Lower lobe of right lung (tissue), 2 donors: ENCODE measurements at places on chromosomes 5 and 9.

DNA sequence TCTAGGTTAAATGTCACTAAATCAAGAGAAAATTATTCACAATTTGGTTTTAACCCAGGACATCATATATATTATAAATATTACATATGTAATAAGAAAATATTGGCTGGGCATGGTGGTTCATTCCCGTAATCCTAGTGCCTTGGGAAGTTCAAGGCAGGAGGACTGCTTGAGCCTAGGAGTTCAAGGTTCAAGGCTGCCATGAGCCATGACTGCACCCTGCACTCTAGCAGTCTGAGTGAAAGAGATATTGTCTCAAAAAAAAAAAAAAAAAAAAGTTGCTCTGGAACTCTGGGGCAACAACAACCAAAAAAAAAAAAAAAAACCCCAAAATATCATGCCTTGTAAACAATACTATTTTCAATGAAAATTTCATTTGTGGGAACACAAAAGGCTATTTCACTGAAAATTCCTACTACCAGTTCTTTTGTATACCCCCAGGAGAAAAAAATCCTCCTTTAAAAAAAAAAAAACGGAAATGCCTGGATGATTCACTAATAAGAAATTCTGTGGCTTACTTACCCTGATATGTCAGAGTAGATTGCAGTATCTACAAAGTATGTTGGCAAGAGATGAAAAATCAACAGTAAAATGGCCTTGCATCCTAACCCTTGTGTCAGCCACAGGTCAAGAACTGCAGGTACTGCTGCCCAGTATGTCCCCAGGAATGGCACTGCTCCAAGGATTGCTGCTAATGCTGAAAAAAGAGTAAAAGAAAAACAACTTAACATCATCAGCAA, 22.6 kb upstream of the CTNNAL1 start:
- DNase-seq: no peak

GRCh38 chr5:172594867-172595466, 46.1 kb upstream of the NEURL1B start:
- DNase-seq: no peak

DNA sequence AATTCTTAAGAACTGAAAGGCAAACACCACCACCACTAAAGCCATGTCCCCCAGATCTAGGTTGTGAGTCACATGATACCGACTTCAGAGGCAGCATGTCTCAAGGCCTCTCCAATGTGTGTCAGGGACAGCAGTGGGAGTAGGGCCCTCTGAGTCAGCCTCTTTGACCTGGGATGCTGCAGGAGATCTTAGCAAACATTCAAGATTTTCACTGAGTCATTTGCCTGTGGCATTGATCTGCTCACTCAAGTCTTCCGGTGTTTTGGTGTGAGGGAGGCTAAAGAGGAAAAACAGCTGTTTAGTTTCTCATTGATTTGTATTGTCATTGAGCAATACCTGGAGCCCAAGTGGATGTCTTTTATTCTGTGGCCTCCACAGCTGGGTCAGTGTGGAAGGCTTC, 36.1 kb downstream of the TMC1 start:
- DNase-seq: no peak

DNA sequence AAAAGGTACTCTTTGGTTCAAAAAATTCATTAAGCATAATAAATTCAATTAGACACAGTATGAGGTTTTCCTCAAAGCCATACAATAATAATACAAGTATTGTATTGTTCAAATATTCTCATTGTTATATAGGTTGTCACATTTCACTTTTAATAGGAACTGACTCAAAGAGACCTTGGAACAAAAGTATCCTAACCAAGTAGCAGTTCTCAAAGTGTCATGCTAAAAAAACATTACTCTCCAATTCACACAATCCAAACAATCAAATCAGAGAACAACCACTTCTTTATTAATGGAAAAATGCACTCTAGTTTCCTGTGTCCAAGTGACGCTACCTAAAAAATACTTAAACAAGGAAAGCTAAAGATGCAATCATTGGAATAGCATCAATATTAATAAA, 115.4 kb downstream of the DENND1A start:
- DNase-seq: no peak

DNA sequence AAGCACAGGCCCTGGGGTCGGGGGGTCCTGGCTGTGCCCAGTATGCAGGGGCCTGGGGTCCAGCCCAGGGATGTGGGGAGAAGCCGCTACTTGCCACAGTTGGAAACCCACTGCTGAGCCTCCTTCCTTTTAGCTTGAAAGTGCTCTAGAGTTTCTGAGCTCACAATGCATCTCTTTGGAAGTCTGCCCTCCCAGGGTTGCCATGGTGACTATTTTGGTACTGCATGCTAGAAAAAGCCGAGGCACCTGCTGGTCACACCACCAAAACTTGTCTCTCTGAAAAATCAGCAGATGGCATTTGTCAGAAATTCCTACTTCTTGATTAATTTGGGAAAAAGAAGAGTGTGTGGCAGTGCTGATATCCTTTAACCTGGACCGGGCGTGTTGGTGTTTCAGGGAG, 151.8 kb downstream of the SEC61B start:
- DNase-seq: no peak

- DNase-seq: peak; percentile 78
These were observed 44.4 kb downstream of the SEC61B start for GRCh38 chr9:99266255-99267023.

- no peak for DNase-seq
These were observed 125.2 kb downstream of the CAMK4 start for GRCh38 chr5:111349429-111349828.

- no peak for DNase-seq
These were observed 31.7 kb upstream of the LRRC14B start for GRCh38 chr5:159448-160172.

GRCh38 chr9:4815381-4815956, 22.7 kb downstream of the RCL1 start:
- DNase-seq: no peak

DNA sequence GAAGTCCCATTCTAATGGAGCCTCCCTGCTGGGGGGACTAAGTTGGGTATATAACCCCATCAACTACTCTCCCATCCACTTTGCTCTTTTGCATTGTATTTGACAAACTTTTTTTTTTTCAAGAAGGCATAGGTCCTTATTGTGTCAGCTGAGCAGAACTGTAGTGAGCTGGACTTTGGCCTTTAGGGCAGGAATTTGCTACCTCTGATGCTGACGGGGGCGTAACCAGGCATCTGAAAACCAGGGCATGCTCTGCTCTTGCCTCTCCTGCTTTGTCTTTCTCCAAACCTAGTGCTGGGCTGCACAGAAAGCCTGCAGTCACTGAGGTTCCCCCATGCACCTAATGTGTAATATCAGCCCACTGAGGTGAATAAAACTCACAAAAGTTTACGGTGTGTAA, 49.0 kb downstream of the MSX2 start:
- DNase-seq: no peak

- peak; percentile 79 for DNase-seq
These were observed 460 bp downstream of the DMRTA1 start for GRCh38 chr9:22446950-22447617.

GRCh38 chr9:114574438-114574837, 13.1 kb upstream of the ATP6V1G1 start:
- DNase-seq: no peak

- no peak for DNase-seq
These were observed 1946.3 kb upstream of the CDH9 start for GRCh38 chr5:28984639-28985038.

DNA sequence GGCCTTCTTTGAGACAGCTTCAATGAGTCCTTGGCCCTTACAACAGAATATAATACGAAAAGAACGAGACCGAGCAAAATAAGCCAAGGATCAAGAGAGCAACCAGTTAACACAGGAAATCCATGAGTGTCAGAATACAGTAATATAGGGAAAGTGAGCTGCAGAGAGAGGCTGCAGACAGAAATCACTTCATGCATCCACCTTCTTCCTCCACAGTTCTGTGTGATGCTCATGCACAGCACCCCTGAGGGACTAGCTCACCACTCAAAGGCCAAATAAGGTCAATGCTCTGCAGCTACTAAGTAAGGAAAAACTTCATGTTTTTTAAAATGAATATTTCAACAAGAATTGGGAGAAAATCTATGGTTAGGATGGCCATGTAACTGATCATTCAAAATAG, 257.1 kb downstream of the MCTP1 start:
- DNase-seq: no peak

DNA sequence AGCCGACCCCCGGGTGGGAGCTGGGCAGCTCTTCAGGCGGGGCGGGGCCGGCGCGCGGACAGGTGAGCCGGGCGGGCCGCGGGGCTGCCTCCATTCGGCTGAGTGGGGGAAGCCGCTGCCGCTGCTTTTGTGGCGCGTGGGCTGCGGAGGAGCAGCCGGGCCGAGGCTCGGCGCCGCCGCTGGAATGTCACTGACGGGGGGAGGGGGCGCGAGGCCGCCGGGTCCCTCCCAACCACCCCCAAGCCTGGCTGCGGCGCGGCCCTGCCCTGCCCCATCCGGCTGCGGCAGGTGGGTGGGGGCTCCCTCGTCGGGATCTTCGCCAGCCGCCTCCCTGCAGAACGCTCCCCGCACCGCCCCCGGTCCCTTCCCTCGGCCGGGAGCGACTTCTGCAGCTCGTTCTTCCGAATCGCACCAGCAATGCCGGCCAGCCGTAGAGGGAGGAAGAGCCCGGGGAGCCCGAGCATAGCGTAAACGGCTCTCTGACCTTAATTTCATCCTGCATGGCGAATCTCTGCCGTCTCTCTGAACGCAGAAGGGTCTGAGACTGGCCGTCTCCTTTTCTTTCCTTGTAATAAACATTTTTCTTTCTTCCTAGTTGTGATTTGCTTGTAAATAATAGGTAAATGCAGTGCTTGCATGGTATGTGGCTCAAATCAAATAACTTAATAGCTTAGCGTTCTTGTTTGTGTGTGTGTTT, 505 bp downstream of the SPTAN1 start:
- DNase-seq: peak; percentile 68

DNA sequence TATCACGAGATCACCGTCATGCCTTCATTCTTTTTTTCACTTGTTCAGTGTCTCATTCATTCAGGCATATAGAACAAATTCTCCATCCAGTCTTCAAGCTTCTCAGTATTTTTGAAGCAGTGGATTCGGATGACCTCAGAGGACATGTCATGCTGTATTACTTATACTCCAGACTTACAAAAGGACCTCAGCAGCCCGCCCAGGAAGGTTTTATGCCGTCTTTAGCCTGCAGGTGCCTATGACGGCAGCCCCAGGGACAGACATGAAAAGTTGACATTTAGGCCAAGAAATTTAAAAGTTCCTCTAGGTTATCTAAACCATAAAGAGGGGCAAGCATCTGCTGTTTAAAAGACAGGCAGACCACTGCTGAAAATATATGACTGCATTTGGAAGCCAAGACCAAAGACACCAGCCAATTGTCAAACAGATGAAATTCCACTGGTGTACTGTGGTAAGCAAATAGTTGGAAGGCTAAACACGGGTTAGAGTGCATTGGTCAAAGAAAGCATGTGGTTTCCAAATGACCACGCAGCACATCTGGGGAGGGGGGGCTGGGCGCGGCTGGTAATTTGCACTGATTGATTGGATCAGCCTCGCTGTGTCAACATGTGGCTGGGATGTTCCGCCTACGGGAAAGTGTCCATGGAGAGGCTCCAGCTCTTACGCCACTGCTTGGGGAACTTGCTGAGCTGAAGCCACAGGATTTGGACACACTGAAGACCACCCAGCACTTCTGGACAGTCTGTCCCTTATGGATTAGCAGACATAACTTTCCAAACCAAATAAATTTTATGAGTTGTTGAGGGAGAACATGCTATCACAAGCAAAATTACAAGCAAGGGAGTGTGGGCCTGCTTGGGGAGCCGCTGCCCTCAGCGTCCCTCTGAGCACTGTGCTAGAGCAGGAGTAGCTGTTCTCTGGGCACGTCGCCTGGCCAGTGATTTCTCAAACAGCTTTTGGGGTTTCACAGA, 173.6 kb downstream of the FANCC start:
- DNase-seq: peak; percentile 54

GRCh38 chr5:73672132-73672531, 46.1 kb downstream of the ARHGEF28 start:
- no peak for DNase-seq

DNA sequence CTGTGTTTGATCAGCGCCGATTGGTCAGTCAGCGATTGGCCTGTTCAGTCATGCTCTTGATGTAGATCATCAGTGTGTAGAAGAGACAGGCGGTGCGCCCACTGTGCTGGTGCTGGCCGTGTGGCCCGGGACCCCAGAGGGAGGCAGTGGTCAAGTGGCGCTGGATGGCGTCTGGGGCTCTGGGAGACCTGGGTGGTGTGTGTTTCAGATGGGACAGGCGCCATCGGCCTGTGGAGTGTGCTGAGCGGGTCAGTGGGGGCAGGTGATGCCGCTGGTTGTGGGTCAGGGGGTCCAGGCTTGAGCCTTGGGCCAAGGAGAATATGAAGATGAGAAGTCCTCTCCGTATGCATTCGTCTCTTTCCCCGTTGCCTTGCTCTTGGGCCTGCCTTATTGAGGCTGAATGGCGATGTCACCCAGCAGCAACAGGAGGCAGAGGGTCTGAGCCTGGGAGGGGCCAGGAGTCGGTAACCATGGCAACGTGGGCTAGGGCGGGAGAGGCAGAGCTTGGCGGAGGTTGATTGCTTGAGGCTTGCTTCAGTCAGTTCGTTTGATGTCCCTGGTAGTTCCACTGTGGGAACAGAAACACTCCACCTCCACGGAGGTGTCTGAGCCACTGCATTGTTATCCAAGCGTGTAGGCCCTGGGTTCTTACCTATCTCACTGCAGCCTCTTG, 117.8 kb upstream of the CACNA1B start:
- DNase-seq: no peak

- DNase-seq: no peak
These were observed 14.9 kb downstream of the SFXN1 start for GRCh38 chr5:175493260-175493659.

- no peak for DNase-seq
These were observed 288.8 kb downstream of the PIK3R1 start for GRCh38 chr5:68504306-68504705.

DNA sequence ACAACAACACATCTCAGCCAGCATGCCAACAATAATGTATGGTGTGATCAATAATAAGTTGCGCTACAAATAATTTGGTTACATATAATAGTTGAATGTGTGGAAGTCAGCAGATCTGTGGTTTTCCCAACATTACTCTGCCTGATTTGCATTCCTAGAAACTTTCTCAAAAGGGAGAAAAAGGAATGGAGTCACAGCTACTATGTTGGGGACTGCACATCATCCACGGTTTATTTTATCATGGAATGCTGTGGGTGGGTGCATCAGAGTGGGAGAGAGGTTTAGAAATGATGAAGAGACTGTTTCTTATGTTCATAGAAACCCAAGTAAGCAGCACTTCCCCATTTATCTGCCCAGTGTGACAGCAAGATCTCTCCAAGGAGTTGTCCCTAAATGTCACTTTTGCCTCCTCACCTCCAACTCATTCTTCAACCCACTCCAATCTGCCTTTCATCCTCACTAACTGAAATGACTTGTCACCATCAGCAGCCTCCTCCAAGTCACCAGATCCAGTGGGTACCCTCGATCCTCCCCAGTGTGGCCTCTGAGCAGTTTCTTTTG, 2.8 kb upstream of the SPOCK1 start:
- no peak for DNase-seq
